ENCODE measurements at places on chromosomes 3 and 15.

- no peak for DNase-seq
Observed at GRCh38 chr3:192187485-192188051, 539.8 kb downstream of the FGF12 start.

- DNase-seq: no peak
Observed at GRCh38 chr15:44319385-44319784, 30.9 kb downstream of the GOLM2 start.

DNA sequence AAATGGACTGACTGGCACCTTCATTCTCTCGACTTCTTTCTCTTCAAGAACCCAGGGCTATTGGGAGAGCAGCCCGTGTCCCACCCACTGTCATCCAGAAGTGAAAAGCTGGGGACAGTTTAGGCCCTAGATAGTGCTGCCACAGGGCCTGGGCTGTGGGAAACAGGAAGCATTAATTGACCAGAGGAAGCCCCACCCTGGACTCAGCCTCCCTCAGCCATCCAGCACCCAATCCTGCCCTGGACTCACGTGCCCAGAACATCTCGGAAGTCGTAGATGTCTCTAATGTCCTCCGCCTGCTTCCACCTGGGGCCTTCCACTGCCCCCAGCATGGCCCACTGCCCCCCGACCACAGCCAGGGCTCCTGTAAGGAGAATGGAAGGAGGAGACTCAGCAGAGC, 2.3 kb downstream of the CAMK1 start:
- no peak for DNase-seq

DNA sequence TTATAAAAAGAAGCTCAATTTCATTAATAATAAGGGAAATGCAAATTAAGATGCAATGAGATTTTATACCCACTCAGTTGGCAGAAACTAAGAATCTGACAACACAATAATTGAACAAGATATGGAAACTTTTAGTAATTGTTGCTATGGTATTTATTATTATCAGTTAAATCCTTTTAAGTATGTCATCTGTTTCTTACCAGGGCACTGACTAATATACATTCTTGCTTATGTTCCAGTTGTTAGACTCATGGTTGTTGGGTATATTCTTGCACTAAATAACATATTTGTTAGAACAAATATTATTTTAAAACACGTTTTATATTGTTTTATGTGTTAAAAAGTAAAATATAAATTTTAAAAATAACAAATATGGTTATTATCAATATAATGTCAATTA, 690.3 kb downstream of the MECOM start:
- no peak for DNase-seq

DNA sequence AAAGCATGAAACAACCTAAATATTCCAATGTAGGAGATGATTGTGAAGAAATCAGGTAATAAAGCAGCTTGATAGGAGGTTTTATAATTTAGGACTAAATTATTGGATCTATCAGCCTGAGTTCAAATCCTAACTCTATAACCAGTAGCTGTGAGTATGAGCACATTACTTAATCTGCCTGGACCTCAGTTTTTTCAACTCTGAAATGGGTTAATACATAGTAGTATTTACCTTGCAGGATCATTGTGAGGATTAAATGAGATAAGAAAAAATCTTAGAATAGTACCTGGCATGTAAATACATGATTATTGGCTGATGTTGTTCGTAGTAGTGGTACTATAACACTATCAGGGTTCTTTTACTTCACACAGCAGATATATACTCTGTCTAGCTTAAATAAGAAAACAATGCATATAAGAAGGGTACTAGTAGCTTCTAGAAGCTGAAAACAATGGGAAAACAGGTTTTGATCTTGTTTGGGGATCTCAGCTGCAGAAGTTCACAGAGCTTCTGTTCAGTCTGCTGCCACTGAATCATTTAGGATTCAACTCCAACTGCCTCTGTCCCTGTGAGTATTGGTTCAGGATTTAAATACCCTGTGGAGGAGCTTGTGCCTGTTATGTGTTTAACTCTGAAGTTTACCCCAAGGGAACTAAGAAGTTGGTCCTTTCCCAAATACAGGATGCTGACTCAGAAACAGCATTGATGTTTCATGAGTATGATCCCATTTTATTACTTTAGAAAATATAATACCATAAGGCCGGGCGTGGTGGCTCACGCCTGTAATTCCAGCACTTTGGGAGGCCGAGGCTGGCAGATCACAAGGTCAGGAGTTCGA, 34.2 kb downstream of the KAT2B start:
- peak; percentile 50 for DNase-seq

DNA sequence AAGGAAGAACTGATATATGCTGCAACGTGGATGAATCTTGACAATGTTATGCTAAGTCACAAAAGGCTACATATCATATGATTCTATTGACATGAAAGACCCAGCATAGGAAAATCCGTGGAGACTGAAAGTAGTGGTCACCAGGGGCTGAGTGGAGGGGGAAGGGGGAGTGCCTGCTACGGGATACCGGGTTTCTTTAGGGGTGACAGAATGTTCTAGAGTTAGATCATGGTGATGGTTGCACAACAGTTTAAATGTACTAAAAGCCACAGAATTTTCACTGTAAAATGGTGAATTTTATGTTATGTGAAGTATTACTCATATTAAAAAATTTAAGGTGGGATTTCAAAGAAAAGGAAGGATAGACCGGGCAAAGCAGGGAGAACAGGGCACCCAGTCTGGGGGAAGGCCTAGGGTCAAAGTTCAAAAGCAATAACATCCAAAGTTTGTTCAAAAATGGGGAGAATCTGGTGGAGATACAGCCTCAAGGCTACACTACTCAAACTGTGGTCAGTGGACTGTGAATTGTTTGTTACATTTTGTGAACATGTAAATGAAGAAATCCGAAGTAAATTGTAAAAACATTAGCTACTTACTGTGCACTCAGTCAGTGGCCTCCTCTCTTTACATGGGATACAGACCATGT, 74.2 kb upstream of the FNDC3B start:
- DNase-seq: no peak

DNA sequence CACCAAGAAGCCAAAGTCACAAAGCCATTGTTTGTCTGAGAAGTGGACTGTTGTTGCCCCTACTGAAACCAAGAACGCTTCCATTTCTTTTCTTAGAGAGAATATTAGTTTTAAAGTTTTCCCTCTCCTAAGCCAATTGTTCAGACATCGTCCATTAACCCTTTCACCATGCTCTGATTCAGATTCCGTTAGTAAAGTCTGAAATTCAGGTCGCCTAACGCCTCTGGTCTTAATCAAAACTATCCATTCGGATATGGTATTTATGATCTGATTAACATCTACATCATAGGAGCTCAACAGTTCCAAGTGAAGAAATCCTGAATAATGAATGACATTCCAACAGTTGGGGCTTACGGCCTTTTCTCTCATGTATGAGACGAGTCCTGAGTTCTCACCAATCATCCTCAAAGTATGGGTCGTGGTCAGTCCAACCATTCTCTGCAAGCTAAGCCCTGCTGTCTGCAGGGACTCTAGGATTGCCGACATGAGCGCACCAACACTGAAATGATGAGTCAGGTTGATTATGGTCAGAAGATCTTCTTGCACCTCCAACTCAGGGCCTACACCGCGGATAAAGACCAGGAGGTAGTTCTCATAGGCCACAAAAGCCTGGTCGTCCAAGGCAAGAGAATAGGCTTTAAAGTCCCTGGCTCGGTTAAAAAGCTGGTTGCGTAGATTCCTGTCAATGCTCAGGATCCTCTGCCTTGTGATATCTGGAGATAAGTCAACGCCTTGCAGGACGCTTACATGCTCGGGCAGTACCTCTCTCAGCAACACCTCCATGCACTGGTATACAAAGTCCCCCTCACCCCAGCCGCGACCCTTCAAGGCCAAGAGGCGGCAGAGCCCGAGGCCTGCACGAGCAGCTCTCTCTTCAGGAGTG, 767 bp downstream of the EPM2AIP1 start:
- peak; percentile 45 for DNase-seq

DNA sequence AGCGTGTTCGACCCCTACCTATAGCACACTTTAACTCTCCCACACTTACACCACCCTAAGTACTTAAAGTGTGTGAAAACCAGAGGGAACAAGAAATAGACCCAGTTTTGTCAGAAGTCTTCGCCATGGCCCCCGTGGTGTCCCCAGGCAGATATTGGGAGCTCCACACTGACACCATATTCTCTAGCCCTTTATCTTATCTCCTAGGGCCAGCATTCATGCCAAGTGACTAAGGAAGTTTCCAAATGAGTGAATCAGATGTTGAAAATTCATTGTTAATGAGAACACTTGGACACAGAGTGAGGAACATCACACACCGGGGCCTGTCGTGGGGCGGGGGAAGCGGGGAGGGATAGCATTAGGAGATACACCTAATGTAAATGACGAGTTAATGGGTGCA, 31.8 kb downstream of the P3H2 start:
- no peak for DNase-seq

GRCh38 chr15:56894601-56895000, 23.8 kb upstream of the TCF12 start:
- no peak for DNase-seq

GRCh38 chr3:50299929-50300680, 900 bp upstream of the HYAL3 start:
- DNase-seq: peak; percentile 32

GRCh38 chr15:33826201-33826600, 142.1 kb upstream of the CHRM5 start:
- DNase-seq: no peak

- no peak for DNase-seq
Observed at GRCh38 chr3:24687671-24688070, 193.0 kb upstream of the THRB start.

GRCh38 chr3:48301800-48302166, 31.7 kb downstream of the SPINK8 start:
- peak; percentile 27 for DNase-seq

- no peak for DNase-seq
Observed at GRCh38 chr3:13145131-13145825, 72.0 kb upstream of the IQSEC1 start.

GRCh38 chr15:42759093-42759492, 22.2 kb upstream of the CDAN1 start:
- no peak for DNase-seq

DNA sequence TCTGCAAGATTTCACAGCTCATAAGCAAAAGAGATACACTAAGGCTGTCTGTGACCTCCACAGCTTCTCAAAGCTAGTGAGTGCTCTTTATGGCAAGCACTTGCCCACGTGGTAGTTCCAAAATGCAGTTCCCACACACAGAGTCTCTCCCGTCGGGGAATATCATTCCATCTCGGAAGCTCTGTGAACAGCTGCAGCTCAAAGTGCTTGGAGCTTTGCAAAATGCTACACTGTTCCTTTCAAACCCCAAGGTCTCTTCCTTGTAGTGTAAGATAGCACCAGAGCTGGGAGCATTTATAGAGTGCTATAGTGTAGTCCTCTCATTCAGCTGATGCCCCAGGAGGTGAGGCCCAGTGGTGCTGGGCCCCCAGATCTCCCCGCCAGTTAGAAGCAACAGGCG, 36.1 kb downstream of the ST6GAL1 start:
- DNase-seq: no peak

DNA sequence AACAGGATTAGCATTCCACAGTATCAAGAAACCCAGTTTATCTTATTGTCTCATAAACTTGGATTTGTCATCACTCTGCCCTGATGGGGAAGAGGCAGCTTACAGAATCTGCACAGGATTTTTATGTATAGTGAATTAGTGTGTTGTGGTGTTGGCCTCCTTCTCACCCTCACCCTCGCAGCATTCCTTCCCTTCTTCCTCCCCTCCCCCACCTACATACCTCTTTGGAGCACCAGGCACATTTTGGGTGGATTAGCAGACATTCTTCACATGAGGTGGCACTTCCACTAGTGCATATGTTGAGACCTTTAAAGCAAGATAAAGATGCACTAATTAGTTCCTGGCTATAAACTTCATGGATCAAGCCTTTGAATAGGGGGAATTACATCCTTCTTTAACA, 13.9 kb downstream of the ITGB5 start:
- DNase-seq: no peak

DNA sequence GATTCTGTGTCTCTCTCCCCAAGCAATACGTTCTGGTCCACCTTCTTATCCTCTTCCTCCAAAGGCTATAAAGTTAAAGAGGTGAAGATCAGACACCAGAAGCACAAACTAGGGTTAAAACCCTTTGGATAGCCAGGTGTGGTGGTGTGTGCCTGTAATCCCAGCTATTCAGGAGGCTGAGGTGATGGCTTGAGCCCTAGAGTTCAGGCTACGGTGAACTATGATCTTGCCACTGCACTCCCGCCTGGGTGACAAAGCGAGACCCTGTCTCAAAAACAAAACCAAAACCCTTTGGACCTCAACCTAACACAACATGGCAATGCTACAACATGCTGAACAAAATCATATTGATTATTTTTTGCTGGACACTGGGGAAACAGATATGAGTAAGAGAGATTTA, 43.2 kb downstream of the MSL2 start:
- no peak for DNase-seq

DNA sequence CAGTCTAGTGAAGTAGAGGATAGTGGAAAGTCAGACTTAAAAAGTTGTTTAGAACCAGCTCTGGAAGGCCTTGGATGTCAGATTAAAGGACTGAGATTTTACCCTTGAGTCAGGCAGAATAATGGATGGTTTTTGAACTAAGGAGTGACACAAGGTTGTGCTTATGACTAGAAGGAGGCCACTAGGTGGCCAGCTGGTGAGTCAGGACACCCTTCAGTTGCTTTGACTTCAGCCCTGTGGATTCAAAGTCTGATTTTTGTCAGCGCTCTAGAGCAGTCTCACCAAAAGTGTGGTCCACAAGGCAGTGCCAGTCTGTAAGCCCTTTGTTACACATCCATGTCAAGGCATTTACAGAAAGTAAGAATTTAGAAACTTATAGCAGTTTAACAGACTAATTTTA, 3.8 kb upstream of the GABPB1 start:
- DNase-seq: peak; percentile 36

DNA sequence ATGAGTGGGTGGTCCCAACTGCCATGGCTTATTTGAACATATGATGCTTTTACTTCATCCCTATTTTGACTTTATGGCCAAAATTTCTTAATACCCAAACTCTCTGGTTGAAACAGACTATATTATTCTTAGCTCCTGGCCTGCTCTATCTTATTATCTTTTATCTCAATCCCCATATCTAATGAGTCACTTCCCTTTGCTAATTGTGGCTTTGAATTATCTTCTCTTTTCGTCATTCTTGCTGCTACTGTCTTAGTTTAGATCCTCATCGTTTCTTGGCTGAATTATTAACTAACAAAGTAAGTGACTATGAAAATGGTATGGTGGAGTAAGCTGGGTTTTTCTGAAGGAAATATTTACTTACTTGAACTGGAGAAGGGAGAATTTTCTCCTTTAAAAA, 28.2 kb upstream of the DNAJC19 start:
- no peak for DNase-seq

DNA sequence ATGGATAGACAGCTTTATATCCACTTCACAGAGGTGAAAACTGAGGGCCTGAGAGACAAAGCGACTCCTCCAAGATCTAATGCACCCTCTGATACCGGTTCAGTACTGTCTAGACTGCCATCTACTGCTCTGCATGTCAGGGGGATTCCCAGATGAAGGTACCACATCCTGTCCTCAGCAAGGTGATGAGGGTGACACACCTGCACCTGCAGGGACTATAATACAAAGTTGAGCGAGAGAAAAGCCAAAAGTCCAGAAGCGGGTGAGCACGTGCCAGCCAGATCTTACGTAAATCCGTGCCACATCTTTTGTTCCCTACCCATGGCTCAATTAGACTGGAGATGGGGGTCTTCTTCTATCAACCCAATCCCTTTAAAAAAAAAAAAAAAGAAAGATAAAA, 32.4 kb upstream of the HES1 start:
- no peak for DNase-seq

Measured in AG08395 (cell line).